ENCODE measurements at places on chromosomes 2 and 18.

- no peak for DNase-seq
Measured at GRCh38 chr2:2542966-2543611, 212.0 kb upstream of the MYT1L start.

DNA sequence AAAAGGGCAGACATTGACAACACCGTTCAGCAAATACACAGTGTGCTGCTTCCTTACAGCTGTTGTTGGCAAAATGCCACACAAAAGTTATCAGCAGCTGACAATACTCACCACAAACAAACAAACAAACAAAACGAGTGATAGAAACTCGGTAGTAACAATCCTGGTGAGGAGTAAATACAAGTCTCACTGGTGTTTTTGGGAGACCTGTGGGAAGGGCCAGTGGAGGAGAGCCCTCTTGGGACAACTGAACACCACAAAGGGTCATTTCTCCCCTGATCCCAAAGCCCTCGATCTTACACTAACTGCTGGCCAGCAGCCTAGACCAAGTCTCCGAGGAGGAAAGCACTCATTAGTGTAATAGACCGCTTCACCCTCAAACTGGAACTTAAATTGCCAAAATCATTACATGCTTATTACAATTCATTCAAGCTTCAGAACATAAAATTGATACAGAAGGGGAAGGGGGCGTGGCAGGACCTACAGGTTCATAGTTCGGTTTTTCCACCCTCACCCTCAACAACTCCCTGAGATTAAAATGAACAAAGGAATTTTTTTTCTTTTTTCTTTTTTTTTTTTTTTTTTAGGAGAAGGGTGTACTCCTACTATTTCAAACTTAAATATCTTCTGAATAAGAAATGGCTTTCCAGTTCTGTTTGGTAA, 5.0 kb downstream of the AP1S3 start:
- DNase-seq = no peak

DNA sequence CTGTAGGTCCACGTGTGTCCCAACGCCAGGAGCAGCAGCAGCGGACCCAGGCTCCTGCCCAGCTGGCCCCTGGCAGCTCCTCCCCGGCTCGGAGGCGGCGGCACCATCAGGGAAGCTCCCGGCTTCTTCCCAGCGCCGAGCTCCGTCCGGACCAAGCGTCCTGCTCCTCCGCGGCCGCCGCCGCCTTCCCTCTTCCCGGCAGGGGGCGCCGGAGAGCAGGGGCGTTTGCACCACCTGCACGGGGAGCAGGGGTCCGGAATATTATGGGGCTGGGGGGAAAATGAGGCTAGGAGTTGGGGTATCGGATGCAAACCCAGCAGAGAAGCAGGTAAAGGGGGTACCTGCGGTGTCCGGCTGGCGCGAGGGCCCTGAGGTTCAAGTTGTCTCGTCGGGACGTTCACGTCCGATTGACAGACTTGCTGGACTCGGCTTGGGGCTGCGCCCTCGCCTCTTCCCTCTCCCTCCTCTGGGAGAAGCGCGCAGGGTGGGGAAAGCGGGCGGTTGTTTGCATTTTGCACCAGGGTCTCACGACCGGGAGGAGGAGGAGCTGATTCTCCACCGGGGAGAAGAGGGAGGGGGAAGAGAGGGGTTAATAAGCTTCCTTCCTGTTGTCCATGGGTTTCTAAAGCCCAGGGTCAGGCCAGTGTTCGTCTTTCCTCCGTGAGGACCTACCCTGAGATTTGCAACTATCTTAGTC, at the start of gene CCBE1:
CCBE1 (minus strand) TSS at position 188 of the 697 bp plus-strand sequence.
- peak; percentile 47 for DNase-seq

DNA sequence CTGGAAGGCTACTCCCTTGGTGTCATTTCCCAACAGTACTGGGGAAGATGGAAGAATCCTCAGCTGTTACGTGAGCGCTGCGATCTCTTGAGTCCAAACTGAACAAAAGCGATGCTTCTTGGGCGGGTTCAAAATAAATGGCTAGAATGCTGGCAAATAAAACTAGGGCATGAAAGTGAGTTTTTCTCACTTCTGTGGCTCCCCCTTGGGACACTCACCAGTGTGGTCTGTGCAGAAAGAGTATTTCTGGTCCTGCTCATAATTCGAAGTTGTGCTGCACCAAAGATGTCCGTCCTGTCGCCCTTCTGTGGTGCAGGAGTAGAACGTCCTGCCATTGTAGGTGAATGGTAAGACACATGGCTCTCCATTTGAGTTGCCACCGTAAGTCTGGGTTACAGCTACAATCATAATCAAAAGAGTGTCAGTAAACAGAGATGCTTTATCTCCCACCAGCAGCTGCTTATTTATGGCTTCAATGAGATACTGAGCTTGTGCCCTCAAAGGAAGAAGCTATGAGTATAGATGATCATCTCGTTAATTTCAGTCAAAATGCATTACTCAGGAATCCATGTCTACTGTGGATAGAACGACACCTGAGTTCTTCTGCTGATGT, 11.8 kb downstream of the FN1 start:
- DNase-seq = no peak
